ENCODE measurements at places on chromosomes 4 and X.

- no peak for DNase-seq
Measured at GRCh38 chr4:15855804-15856475, 77.8 kb downstream of the CD38 start.

DNA sequence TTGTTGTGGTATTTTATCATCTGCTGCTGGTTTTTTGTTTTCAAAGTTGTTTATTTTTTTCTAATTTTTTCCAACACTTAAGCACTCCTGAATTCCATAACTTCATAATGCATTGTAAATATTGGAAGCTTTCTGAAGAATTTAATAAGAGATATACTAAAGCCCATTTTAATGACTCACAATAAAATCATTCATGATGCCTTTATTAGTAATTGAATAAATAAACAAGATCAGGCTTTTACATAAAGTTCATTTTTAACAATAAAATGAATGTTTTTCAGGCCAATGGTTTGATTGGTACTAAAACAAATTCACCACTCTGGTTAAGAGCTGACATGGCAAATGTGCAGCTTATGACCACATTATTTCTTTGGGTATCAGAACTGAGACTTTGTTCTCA lies 408.2 kb upstream of the SMIM31 start:
- no peak for DNase-seq

- no peak for DNase-seq
Measured at GRCh38 chr4:13432453-13432852, 51.7 kb downstream of the RAB28 start.

DNA sequence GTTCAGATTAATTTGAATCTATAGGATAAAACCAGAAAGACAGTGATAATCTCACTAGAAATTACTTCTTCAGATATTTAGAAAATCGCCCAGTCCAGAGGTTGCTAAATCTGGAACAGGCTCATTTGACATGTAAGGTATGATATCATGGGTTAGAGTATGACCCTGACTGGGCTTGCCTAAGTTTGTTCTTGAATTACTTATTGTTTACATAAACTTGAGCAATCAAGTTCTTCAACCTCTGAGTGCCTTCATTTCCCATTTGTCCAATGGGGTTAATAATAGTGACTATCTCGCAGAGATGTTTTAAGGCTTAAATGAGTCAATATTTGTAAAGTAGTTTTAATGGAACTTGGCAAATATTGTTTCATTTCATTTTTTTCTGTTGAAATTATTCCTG lies 1947.6 kb upstream of the IGFBP7 start:
- no peak for DNase-seq

DNA sequence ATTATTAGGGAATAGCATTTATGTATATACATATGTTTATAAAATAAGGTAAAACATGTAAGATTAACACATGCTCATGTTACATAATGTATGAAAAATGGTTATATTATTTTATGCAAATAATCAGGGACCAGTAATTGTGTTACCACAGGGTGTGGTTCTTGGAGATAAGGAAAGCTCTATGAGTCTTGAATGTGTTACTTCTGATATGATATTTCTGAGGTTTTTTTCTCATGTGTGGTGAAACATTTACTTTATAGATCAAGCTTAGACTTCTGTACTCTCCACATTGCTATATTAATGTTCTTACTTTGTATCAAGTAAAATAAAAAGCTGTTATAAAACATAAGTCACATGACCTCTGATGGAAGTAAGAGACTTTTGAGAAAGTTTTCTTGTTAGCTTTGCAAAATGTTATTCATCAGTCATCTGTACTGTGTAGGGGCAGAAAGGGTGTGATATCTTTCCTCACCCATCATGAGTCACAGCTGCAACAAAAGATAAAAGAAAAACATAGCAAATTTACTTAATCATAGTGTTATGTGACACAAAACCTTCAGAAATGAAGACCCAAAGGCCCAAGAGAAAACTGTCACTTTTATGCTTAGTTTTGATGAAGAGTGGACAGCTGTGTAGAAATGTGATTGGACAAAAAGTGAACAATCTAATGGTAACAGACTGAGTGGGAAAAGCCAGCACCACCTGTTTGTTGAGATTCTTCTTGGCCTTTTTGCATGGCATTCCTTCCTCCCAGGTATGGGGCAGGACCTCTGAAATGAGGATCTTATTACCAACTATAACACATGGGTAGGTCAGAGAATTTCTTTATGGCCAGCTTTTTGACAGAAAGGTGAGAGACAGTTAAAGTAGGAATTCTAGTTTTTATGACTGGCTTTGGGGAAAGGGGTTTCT lies 632.3 kb downstream of the PDHA2 start:
- DNase-seq: no peak

GRCh38 chr4:154507156-154507555 lies 15.6 kb upstream of the DCHS2 start:
- no peak for DNase-seq

GRCh38 chr4:77432717-77433417 lies 172.8 kb upstream of the CXCL13 start:
- DNase-seq: no peak

DNA sequence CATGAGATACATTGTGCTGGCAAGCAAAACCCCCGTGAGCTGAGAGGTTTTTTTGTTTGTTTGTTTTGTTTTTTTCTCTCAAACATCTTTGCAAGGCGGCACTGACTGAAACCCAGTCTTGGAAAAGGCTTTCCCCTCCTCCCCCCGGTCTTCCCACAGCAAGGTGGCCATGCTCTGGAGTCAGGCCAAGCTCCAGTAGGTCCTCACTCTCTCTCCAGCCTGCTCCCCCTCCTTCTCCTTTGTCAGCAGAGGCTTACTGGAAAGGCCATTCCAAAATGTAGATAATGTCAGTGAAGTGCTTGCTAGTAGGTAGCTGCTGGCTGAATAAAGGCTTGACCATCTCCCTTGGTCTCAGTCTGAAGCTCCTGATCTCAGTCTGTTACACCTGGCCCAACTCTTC lies 32.6 kb downstream of the FRMPD3 start:
- no peak for DNase-seq

GRCh38 chrX:1023676-1024075 lies 188.8 kb downstream of the CRLF2 start:
- DNase-seq: no peak

DNA sequence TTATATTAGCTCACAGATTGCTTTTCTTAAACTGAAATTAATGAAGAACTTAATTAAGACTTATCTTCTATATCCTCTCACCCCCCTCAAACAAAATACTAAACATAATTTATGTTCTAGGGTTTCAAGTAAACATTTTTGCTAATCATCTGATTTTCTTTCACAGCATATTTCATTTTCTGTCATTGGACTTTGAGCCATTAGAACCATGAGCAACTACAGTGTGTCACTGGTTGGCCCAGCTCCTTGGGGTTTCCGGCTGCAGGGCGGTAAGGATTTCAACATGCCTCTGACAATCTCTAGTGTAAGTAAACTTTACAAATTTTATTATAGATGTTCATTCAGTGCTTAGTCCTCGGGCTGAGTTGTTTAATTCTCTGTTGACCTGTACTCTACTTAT lies 3.3 kb downstream of the PDLIM5 start:
- no peak for DNase-seq

DNA sequence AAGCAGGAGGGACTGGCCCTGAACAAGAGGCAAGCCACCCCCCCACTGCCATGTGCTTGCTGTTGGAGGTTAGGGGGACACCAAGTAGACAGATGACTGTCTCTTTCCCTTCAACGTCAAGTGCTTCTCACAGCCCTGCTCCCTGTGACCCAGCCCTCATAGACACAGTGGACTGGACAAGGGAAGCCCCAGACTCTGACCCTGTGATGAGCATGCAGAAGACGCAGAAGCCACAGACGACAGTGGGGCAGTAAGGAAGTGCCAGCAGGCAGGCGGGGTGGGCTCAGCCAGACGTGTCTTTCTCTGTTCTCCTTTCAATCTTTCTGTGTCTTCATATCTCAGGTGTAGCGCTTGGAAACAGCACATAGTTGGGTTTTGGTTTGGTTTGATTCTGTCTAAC lies 2.4 kb upstream of the L1CAM start:
- DNase-seq: no peak

DNA sequence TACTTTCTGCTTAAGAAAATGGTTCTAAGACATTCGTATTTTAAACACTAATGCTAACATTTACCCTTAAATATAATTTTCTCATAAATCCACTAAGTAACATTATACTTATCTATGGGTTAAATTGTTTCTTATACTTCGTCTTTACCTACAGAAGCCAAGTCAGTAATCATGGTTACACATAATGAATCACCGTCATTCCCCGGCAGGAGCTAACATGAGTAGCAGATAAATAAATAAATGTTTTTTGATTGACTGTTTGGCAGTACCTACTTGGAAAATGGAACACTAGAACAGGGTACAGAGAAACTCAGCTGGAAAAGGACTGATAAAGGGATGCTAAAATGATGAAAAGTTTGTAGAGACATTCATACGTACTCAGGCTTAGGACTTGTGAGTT lies 430.4 kb downstream of the ACTRT1 start:
- no peak for DNase-seq

- no peak for DNase-seq
Measured at GRCh38 chr4:145181091-145181501, 707 bp upstream of the OTUD4 start.

DNA sequence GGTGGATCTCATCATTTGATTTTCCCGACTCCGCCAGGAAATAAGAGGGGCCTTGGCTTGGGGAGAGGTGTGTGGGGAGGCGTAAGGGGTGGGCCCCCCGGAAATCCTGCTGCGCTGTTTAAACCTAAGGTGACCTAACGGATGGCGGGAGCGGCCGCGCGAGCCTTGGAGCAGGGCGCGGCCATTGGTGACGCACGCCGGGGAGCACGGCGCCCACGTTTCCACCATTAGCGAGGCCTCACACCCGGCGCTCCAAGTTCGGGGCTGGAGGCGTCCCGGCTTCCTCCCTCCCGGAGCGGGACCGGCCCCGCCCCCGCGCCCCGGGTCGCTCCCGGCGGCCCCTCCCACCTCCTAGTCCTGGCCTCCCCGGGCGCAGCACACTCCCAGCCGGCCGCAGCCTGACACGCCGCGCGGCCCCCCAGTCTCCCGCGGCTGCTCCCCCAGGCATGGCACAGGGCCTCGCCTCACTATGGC lies at the start of gene SMS:
Gene SMS (plus strand): TSS at position 354 of the 474 bp plus-strand sequence. CDS start 116 bp downstream, at position 470.
- peak; percentile 61 for DNase-seq
